ENCODE measurements at places on chromosomes 2 and 18.
A peak's percentile ranks its signal among the peaks of the same experiment; 100 is the strongest.

DNA sequence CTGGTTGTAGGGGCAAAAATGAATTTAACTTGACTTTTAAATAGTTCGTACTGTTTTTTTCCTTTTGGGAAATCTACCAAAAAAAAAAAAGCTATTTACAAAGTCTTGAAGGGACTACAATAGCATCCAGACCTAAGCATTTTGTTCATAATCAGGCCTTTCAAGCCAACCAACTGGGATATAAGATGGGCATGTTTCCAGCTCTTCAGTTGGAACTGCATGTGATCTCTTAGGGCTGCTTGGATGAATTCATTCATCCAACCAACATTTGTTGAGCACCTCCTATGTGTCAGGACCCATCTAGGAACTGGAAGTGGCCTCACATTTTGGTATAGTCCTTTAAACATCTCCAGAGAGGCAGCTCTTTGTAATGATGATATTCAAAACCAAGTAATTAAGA is 98.6 kb downstream of the AAK1 start:
- DNase-seq = no peak

- no peak for DNase-seq
Measured at GRCh38 chr18:13524811-13525210, 201.5 kb downstream of the FAM210A start.

DNA sequence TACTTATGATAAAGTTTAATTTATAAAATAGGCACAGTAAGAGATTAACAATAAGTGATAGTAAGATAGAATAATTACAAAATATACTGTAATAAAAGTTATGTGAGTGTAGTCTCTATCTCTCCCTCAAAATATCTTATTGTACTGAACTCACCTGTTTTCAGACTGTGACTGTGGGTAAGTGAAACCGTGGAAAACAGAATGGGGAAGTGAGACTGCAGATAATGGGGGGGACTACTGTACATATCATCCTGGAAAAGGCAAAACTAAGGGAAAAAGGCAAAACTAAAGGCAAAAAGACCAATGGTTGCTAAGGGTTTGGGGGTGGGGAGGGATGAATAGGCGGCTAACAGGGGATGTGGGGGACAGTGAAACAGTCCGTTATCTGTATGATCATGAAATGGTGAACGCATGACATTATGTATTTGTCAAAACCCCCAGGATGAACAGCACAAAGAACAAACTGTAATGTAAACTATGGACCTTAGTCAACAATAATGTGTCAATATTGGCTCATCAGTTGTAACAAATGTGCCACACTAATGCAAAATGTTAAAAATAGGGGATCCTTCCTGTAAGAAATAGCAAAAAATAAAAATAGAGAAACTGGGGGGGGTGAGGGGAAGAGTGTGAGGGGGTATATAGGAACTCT is 93.8 kb downstream of the EPB41L3 start:
- DNase-seq = no peak

DNA sequence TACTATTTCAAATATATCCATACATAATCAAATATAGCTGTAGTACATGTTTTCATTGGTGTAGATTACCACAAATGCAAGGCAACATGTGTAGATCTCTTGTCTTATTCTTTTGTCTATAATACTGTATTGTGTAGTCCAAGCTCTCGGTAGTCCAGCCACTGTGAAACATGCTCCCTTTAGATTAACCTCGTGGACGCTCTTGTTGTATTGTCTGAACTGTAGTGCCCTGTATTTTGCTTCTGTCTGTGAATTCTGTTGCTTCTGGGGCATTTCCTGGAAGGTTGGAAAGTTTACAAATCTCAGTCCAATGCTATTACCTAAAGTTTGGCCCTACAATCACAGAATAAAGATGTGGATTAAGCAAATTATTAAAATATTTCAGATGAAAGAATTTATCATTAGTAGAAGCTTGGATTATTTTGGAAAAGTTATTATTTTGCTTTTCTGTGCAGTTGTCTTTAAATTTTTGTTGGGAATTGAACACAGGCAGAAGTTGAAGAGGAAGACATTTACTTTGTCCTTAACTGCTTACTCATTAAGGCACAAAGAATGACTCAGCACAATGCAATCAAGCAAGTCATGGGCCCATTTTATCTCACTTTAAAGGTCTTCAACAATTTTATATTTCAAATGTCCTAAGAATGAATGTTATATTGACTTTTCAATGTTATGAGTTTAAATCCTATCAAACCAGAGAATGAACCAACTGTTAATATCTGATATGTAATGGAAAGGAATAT is 103.4 kb upstream of the CAVIN2 start:
- no peak for DNase-seq

- no peak for DNase-seq
Measured at GRCh38 chr2:199278099-199278498, 179.6 kb downstream of the SATB2 start.

- peak; percentile 37 for DNase-seq
Measured at GRCh38 chr2:26609839-26610277, 31.3 kb downstream of the CIB4 start.

GRCh38 chr18:36771245-36771644 is 57.6 kb downstream of the TPGS2 start:
- no peak for DNase-seq

GRCh38 chr2:9110893-9111569 is 95.6 kb upstream of the ASAP2 start:
- DNase-seq = no peak

- no peak for DNase-seq
Measured at GRCh38 chr2:64667535-64667934, 13.8 kb upstream of the SERTAD2 start.

GRCh38 chr2:236180076-236180816 is 12.1 kb upstream of the GBX2 start:
- no peak for DNase-seq

- no peak for DNase-seq
Measured at GRCh38 chr2:88232074-88232782, 62.1 kb downstream of the THNSL2 start.

- DNase-seq = no peak
Measured at GRCh38 chr2:160292225-160292624, 92.2 kb upstream of the ITGB6 start.

GRCh38 chr2:240149943-240150784 is 9.7 kb upstream of the OTOS start:
- DNase-seq = no peak
